Mesenteric fat pad (tissue), 1 donor: ENCODE measurements at places on chromosomes 12 and 14. TPM values are rescaled to one million over a fixed set of nuclear protein-coding genes. Genes with fewer than 3 reads are reported as not detected.

- no peak for DNase-seq
Observed at GRCh38 chr14:102833991-102834390, 56.7 kb downstream of the TRAF3 start.

DNA sequence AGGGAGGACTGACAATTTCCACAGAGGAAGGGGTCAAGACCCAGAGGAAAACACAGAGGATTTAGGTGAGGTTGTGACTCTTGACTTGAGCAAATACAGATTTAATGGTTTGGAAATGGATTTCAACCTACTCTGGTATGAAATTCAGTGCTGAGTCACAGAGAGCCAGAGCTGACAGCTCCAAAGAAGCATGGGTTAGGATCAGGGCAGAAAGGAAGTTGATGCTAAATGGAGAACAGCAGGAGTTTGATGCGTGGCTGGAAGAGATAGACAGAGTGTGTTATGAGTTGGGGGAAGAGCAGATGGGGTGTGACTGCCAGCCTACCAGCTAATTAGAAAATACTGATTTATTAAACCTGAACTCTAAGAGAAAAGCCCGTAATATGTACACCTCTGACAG, 272.6 kb downstream of the FOXG1 start:
- no peak for DNase-seq

GRCh38 chr12:65432114-65432513, 153.6 kb downstream of the MSRB3 start:
- DNase-seq, result no peak

DNA sequence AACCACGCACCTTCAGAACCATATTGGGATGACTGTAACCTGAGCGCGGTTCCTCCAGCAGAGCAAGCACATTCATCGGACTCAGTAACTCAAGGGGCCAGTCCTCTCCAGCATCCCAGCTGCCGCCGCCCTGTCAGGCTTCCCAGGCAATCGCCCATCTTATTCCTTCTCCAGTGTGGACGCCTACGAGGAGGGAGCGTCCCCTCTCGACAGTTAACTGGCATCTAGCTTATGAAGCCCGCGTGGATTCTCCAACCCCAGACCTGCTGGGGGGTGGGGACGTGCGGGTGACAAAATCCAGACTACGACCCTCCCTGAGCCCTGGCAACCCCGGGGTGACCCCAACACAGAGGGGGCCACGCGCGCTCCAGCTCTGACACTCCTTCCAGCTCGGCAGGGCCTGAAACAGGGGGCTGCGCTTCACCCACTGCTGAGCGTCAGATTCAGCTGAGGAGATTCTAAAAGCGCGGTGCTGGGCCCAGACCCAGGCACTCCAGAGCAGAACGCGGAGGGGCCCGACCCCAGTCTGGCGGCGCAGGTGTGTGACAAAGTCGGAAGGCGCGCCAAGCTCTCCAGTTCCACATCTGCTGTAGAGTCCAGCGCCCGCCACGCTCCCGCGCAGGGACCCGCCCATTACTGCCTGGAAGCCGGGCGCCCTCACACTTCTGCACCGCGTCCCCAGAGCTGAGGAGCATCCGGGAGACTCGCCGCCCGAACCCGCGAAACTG, 43.9 kb upstream of the ESR2 start:
- DNase-seq, result peak; percentile 91

DNA sequence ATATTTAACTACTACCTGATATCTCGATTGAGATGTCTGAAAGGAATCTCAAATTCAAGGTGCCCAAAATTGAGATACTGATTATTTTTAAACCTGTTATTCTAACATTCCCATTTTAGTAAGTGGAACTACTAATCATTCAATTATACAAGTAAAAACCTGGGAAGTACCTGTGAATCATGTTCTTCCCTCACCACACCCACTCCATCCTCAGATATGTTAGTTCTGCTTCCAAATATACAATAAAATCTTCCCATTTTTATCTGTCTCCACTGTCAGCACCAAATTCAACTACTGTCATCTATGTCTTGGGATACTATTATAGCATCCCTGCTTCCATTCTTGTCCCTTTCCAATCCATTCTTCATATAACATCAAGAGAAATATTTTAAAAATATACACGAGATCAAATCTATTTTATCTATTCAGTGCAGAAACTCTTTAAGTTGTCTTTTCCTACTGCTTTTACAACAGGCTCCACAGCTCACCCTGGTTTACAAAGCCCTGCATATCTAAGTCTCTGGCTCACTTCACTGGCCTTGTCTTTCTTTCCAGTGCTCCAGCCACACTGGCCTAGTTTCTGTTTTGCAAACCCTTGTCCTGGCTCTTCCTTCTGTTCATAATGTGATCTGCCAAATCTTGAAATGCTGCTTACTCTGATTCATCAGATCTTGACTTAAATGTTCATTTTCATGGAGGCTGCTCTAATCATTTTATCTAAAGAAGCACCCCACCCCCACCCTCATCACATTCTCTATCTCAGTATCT, 122.3 kb downstream of the PTPRR start:
- DNase-seq, result no peak

GRCh38 chr12:118035190-118036041, 18.9 kb downstream of the RFC5 start:
- no peak for DNase-seq

GRCh38 chr14:104283197-104284106, 145.1 kb downstream of the KIF26A start:
- DNase-seq, result peak; percentile 65

- no peak for DNase-seq
Observed at GRCh38 chr14:61418746-61419145, 97.4 kb downstream of the PRKCH start.

DNA sequence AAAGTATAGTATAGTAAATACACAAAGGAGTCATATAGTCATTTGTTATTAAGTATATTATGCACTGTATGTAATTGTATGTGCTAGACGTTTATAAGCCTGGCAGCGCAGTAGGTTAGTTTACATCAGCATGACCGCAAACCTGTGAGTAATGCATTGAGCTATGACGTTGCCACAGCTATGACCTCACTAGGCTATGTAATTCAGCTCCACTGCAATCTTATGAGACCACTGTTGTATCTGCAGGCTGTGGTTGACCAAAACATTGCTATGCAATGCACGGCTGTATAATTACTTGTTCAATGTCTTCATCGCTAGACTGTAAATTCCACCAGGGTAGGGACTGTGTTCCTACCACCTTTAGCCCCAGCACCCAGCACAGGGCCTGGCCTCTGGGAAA, 53.2 kb upstream of the VASH1 start:
- no peak for DNase-seq

DNA sequence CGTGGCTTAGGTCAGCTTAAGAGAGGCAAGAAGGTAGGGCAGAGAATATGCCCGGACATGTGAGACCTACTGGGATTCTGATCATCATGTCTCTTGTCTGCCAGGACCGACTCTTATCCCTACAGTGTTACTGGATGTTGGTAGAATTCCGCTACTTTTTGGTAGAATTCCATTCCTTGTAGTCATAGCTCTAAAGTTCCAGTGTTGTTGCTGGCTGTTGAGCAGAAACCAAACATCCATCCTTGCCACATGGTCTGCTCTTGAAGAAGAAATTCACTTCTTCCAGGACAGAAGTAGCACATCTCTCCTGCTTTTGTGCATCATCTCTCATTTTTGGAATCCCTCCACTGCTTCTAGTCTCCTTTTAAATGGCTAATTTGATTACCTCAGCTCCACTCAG, 453.7 kb downstream of the RPL10L start:
- DNase-seq, result no peak

NTN4 gene
- 11.6 TPM for total RNA-seq

SYNE3 gene
- 179 TPM for total RNA-seq

NDRG2 gene
- total RNA-seq, result 120 TPM
